ENCODE measurements at places on chromosomes 1 and 21.

GRCh38 chr21:38386967-38387366, 111.3 kb downstream of the ERG start:
- no peak for DNase-seq

- DNase-seq, result no peak
These were observed 32.1 kb upstream of the SCYL3 start for GRCh38 chr1:169925505-169926482.

GRCh38 chr1:229986737-229987337, 80.2 kb upstream of the GALNT2 start:
- DNase-seq, result no peak

GRCh38 chr21:39441502-39442475, 3.8 kb downstream of the LCA5L start:
- no peak for DNase-seq

DNA sequence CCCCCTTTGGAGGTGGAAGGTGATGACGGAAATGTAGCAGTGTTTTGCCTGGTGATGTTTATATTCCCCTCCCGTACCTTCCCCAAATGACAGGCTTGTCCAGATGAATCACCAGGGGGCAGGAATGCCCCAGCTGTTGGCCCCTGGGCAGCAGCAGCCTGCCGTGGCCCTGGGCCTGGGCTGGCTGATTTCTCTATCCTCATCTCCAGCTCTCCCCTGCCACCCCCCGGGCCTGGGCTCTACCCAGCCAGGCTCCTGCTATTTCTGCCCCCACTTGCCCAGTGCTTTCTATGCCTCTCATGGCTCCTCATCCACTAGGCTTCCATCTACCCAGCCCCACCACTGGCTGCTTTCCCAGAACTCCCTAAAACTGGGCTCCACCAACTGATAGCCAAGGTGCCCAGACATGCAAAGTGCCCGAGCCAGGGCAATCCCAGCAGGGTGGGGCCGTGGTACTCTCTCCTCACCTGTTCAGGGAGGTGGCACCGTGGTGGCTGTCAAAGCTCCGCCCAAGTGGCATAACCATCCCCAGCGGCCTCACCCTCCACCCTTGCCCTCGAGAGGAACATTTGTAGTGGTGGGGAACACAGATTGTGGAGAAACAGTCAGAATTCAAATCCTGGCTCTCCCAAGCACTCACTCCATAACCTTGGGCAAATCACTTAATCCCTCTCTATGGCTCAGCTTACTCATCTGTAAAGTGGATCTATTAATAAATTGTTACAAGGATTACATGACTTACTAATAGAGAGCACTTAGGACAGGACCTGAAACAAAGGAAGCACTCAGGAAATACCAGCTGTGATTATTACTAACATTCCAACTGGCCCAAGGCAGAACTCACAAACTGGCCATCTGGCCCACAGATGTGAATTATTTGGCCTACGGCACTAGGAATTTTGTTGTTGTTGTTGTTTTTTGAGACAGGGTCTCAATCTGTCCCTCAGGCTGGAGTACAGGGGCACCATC, 12.8 kb upstream of the ECE1 start:
- DNase-seq, result no peak
